ENCODE measurements at places on chromosomes 1 and 21. TPM values are rescaled to one million over a fixed set of nuclear protein-coding genes. Genes with fewer than 3 reads are reported as not detected.

GRCh38 chr1:153525088-153525728 lies 10.6 kb downstream of the S100A6 start:
- H3K27me3 ChIP-seq: no peaks in the 10 kb centered on the region
- no peak overlapping the region for H3K4me3 ChIP-seq
- 0 out of 2 replicates have a peak, but pooled peaks cover 2% of the 10 kb centered on the region for H3K36me3 ChIP-seq

DNA sequence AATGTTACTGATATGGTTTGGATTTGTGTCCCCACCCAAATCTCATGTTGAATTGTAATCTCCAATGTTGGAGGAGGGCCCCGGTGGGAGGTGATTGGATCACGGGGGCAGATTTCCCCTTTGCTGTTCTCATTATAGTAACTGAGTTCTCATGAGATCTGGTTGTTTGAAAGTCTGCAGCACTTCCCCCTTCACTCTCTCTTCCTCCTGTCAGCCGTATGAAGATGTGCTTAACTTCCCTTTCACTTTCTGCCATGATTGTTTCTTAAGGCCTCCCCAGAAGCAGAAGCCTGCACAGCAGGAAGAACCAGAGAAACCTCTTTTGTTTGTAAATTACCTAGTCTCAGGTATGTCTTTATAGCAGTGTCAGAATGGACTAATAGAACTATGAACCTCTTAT lies 28.4 kb downstream of the TRIM33 start:
- 0 out of 2 replicates have a peak, but pooled peaks cover 2% of the 10 kb centered on the region for H3K4me1 ChIP-seq
- peaks cover 32% of the 10 kb centered on the region for H3K36me3 ChIP-seq
- DNase-seq: no peak
- no peak overlapping the region for H3K27ac ChIP-seq

DNA sequence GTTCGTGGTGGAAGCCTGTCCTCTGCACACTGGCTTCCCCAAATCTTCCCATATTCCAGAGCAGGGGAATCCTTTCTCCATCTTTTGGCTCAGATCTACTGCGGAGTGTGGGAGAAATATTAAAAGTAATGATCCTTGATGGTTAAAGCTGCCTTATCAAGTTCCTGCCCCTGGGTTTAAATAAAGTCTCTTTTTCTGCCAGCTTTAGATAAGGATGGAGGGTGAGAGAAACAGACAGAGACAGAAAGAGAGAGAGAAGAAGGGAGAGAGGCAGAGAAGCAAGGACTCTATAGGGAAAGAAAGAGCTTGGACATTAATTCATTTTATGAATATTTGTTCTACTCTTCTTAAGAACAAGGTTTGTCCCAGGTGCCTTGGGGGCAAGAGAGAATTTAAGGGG lies 98.0 kb downstream of the KCNJ15 start:
- no peaks in the 10 kb centered on the region for H3K27me3 ChIP-seq
- no peak overlapping the region for H3K27ac ChIP-seq
- no peak overlapping the region for H3K4me3 ChIP-seq
- H3K36me3 ChIP-seq: no peaks in the 10 kb centered on the region

- peak overlapping the region; percentile 57 for H3K4me3 ChIP-seq
- peak overlapping the region; percentile 83 for H3K27ac ChIP-seq
- peaks cover 41% of the 10 kb centered on the region for H3K4me1 ChIP-seq
Measured at GRCh38 chr1:204080163-204080903, 7.4 kb downstream of the SOX13 start.

- DNase-seq: no peak
- H3K4me1 ChIP-seq: peaks cover 3% of the 10 kb centered on the region
Measured at GRCh38 chr1:87115317-87115890, 201.0 kb downstream of the HS2ST1 start.

- no peak overlapping the region for H3K4me3 ChIP-seq
- no peak for DNase-seq
- no peaks in the 10 kb centered on the region for H3K27me3 ChIP-seq
Measured at GRCh38 chr1:4108331-4108730, 208.3 kb upstream of the C1orf174 start.

DNA sequence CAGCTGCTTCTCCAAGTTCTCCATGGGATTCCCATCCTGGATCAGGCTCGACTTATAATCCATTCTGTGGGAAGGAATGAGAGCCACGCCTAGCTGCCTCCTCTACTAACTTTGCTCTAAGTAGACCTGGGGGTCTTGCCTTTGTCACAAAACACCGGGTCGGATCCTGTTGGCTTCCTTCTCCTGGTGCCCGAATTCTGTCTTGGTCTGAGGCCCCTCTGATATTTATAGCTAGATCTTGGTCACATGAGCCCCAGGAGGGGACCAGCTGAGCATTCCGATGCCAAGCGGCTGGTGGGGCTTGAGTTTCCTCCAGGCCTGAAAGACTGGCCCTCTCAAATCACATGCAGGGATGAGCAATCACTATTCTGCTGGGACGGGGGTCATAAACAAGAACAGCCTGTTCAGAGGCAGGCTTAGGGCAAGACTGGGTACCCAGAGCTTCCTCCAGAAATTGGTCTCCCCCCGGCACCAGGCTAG lies at the start of gene TRIM63:
Gene TRIM63 (minus strand): TSS at position 199 of the 480 bp plus-strand sequence. CDS start 136 bp downstream, at position 63.
- no peak for DNase-seq
- H3K27me3 ChIP-seq: no peaks in the 10 kb centered on the region
- no peak within 1 kb of the TSS for H3K4me3 ChIP-seq

DNA sequence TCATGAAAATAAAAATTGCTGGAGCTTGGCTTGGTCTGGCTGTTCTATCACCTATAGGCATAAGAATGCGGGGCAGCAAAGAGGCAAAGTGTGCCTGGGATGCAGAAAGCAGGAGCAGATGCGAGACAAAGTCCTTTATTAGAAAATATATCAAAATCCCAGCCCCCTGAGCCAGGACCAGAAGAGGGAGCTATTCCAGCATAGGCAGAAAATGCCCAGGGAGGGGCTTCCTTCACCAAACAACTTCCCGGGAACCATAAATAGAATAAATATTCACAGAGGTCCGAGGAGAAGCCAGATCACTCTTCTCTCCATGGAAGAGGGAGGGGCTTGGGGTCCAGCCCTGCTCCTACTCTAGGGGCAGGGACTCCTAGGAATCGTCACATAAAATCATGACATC lies 5.0 kb downstream of the PPOX start:
- DNase-seq: no peak
- no peak overlapping the region for H3K27ac ChIP-seq
- H3K4me3 ChIP-seq: no peak overlapping the region
- peaks cover 69% of the 10 kb centered on the region for H3K36me3 ChIP-seq
- H3K4me1 ChIP-seq: no peaks in the 10 kb centered on the region
- H3K27me3 ChIP-seq: no peaks in the 10 kb centered on the region

DNA sequence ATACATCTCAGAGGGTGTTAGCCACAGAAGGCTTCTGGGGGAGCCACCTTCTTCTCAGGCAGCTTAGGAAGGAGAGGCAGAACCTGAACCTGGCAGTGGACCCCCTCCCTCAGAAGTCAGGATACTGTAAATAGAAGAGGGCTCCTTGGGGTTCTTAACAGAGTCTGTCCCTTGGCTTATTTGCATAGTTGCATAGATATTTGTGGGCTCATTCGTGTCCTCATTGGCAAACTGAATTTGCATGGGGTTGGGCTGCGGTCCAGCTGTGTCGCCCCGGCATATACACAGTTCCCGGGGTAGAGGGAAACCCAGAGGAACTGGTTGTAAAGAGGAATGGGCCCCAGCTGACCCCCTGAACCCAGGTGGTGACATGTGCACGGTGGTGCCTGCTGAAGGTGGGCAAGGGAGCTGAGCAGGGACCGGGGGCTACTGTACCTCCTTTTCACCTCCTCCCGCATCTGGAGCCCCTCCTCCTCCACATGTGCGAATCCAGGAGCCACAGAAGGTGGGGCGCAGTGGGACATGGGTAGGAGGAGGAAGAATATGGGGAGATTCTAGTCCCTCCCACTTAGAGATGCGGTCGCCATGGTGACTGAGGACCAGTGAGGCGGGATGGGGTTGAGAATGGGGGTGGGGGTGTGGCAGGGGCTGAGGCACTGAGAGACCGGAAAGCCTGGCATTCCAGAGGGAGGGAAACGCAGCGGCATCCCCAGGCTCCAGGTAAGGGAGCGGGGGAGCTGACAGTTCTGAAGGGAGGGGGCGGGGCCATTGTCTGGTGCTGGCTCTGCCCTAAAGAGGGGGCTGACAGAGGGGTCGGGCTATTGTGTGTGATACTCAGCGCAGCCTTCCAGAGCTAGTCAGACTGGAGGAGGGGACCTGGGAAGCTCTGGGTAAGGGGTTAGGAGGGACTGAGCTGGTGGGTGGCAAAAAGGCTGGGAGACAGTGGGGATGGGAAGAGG lies 3.7 kb upstream of the SEMA4A start:
- no peaks in the 10 kb centered on the region for H3K27me3 ChIP-seq
- H3K27ac ChIP-seq: no peak overlapping the region
- H3K4me3 ChIP-seq: peak overlapping the region; percentile 55
- no peaks in the 10 kb centered on the region for H3K36me3 ChIP-seq
- peak; percentile 97 for DNase-seq

DNA sequence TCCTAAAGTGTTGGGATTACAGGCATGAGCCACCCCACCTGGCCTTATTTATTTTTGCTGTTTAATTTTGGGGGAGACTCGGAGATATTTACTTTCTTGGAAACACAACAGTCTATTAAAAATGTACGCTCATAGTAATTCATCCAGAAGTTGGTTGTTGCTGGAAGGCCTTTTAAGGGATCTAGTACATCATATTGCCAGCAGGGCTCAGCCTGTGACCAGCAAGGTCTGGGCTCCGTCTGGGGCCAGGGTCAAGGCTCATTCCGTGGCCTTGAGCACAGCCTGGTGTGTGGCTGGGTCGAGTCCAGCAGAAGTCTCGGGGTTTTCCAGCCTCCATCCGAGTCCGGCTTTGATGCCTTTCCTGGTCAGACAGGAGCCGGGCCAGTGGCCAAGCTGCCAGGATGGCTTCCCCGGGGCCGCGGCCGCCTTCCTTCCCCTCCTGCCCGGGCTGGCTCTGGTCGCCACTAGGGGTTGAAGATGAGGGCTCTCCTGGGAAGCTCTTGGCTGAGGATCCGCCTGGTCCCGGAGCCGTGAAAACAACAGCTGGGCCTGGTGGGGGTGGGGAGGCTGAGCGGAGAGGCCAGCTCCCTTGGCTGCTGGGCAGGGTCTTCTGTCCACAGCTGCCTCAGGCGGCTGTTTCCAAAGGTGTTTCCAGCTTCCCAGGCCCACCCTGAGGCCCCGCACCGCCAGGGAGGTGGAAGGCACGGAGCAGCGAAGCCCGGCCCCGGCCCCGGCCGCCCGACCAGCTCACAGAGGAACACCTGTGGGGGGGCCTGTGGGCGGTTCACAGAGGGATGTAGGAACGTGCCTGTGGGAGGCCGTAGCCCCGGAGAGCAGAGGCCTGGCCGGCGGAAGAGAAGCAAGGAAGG lies 5.1 kb upstream of the VWA1 start:
- peak overlapping the region; percentile 61 for H3K4me3 ChIP-seq
- H3K27ac ChIP-seq: no peak overlapping the region
- peaks cover 2% of the 10 kb centered on the region for H3K4me1 ChIP-seq
- DNase-seq: peak; percentile 73
- no peaks in the 10 kb centered on the region for H3K27me3 ChIP-seq

GRCh38 chr1:78322928-78323680 lies 167.7 kb upstream of the PTGFR start:
- no peaks in the 10 kb centered on the region for H3K27me3 ChIP-seq
- H3K4me1 ChIP-seq: no peaks in the 10 kb centered on the region
- no peak overlapping the region for H3K4me3 ChIP-seq
- H3K27ac ChIP-seq: no peak overlapping the region
- no peaks in the 10 kb centered on the region for H3K36me3 ChIP-seq
- no peak for DNase-seq

GRCh38 chr1:53968125-53968513 lies 22.0 kb downstream of the LRRC42 start:
- H3K27ac ChIP-seq: no peak overlapping the region
- H3K4me3 ChIP-seq: no peak overlapping the region
- H3K4me1 ChIP-seq: 0 out of 2 replicates have a peak, but pooled peaks cover 2% of the 10 kb centered on the region
- no peak for DNase-seq
- H3K27me3 ChIP-seq: no peaks in the 10 kb centered on the region

DNA sequence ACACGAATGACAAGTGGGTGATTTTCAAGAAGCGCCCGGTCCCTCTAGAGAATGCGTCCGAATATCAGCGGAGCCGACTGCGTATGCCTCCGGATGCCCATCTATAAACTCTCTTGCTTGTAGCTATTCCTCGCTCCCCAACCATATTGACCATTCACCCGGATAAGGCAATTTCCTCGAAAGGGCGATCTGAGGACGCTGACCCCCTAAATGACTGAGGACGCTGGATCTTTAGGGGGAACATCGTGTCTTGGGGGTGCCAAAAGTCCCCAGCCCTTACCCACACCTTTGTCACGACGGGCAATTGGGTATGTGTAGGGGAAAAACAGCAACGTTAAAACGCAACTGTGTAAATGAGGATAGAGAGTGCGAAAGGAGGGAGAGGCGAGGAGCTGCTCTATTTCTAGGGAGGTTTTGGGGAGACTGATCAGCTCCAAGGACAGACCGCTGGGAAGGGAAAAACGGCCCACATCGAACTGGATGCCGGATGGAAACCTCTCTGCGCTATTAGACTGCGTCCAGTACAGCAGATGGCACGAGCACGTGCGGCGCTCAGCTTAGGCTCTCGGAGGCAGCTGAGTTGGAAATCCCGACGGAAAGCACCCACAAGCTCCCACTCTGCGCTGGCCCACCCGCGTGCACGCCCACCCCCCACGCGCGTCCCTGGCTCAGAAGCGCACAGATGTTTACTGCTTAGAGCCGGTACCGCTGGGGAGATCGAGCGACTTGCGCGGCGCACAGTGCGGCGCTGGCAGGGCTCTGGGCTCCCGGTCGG lies 2.9 kb upstream of the PRRX1 start:
- H3K4me1 ChIP-seq: peaks cover 5% of the 10 kb centered on the region
- no peak overlapping the region for H3K27ac ChIP-seq
- DNase-seq: peak; percentile 42

DNA sequence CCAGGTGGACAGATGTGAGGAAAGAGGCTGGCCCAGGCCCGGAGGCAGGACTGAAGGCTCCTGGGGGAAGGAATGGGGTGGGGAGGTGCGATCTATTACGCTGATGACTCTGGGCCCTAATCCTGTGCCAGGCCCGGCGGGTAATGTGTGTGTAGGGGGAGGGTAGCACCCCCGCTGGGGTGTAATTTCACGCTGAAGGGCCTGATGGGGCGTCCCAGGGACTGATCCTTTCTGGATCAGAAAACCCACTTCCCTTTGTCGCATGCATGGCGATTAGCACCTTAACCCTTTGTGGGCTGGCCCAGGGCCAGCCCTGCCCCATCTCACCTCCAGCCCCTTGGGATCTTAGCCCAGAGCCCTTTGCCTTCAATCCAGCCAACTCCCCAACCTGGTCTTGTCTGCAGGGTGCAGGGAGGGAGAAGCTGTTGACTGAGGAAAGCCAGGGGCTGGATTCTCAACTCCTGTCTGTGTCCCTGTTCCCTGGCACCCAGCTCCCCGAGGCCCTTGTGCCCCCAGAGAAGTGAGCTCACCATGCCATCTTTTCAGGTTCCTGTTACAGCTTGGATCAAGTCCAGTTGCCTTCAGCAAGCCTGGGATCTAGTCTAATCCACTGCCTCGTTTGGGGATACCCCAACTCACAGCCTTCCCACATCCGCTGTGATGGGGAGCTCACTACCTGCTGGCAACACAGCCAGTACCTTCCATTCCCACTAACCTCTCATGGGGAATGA lies 26.0 kb downstream of the KNCN start:
- H3K27me3 ChIP-seq: peaks cover 11% of the 10 kb centered on the region
- DNase-seq: no peak

ASCL5 gene
- total RNA-seq: 0.31 TPM

DENND2D gene
- 0.11 TPM for total RNA-seq

CGN gene
- 30.9 TPM for total RNA-seq

KRTCAP2 gene
- 152 TPM for total RNA-seq

LDLRAD1 gene
- not detected for total RNA-seq

UTS2 gene
- not detected for total RNA-seq
